ENCODE measurements at places on chromosomes 1 and 21.

DNA sequence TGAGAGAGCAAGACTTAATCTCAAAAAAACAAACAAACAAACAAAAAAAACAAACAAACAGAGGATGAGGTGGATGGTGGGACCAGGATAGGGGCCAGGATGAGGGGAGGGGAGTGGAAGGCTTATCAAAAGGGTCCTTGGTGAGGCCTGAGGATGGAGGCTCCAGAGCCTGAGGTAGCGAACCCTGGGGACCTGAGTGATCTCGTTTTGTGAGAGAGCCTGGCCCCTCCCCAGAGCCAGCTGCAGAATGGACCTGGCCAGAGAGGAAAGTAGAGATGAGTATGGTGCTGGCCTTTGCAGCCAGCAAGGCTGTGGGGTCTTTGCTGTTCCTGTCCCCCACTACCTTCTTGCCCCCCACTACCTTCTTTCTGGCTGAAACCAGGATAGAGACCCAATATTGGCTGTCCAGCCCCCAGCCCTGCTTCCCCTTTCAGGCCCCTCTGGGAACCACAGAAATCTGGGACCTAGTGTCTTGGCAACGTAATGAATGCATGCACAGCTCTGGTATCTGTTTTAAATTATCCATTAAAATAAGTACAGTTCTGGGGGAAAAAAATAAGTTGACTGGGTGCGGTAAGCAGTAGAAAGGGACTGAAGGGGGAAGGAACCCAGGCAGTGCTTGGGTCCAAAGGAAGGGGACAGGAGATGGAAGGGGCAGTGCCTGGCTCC, 1.1 kb upstream of the LMNA start:
- peak overlapping the region; percentile 74 for H3K27ac ChIP-seq
- H3K36me3 ChIP-seq: no peaks in the 10 kb centered on the region
- peaks cover 18% of the 10 kb centered on the region for H3K27me3 ChIP-seq

GRCh38 chr1:69414574-69414973, 153.1 kb upstream of the LRRC7 start:
- no peak overlapping the region for H3K27ac ChIP-seq
- H3K36me3 ChIP-seq: peaks cover 6% of the 10 kb centered on the region
- no peaks in the 10 kb centered on the region for H3K27me3 ChIP-seq
- DNase-seq: no peak
- no peak overlapping the region for H3K4me3 ChIP-seq

- no peak for DNase-seq
- H3K36me3 ChIP-seq: no peaks in the 10 kb centered on the region
- no peaks in the 10 kb centered on the region for H3K4me1 ChIP-seq
- no peak overlapping the region for H3K27ac ChIP-seq
- no peaks in the 10 kb centered on the region for H3K27me3 ChIP-seq
Measured at GRCh38 chr1:118151312-118151937, 33.6 kb downstream of the SPAG17 start.

- H3K4me1 ChIP-seq: no peaks in the 10 kb centered on the region
- H3K27me3 ChIP-seq: no peaks in the 10 kb centered on the region
- DNase-seq: no peak
- no peaks in the 10 kb centered on the region for H3K36me3 ChIP-seq
- no peak overlapping the region for H3K27ac ChIP-seq
- H3K4me3 ChIP-seq: no peak overlapping the region
Measured at GRCh38 chr1:81974883-81975555, 174.3 kb downstream of the ADGRL2 start.

GRCh38 chr1:94654459-94654858, 112.9 kb upstream of the F3 start:
- DNase-seq: no peak
- H3K27ac ChIP-seq: no peak overlapping the region
- H3K4me1 ChIP-seq: peaks cover 4% of the 10 kb centered on the region

DNA sequence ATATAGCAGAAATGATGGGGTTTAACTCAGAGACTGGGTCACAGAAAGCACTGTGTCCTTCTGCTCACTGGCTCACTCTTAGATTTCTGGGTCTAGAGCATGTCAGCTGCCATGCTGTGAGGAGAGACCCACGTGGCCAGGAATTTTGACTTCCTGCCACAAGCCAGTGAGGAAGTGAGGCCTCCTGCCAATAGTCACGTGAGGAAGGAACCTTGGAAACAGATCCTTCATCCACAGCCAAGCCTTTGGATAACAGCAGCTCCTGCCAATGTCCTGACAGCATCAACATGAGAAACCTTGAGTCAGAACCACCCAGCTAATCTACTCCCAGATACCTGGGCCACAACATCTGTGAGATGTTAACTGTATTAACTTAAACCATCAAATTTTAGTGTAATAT, 114.5 kb upstream of the PLPPR5 start:
- H3K27me3 ChIP-seq: no peaks in the 10 kb centered on the region
- no peaks in the 10 kb centered on the region for H3K4me1 ChIP-seq
- no peak overlapping the region for H3K27ac ChIP-seq
- no peaks in the 10 kb centered on the region for H3K36me3 ChIP-seq
- no peak overlapping the region for H3K4me3 ChIP-seq
- no peak for DNase-seq
